AG08395 (cell line): ENCODE measurements at places on chromosomes 6 and 20.

- DNase-seq: peak; percentile 49
These were observed 11.5 kb downstream of the FILIP1 start for GRCh38 chr6:75481936-75482593.

GRCh38 chr6:86943819-86944407, 6.6 kb downstream of the HTR1E start:
- no peak for DNase-seq

- DNase-seq: no peak
These were observed 560.8 kb downstream of the CD109 start for GRCh38 chr6:74256781-74257180.

DNA sequence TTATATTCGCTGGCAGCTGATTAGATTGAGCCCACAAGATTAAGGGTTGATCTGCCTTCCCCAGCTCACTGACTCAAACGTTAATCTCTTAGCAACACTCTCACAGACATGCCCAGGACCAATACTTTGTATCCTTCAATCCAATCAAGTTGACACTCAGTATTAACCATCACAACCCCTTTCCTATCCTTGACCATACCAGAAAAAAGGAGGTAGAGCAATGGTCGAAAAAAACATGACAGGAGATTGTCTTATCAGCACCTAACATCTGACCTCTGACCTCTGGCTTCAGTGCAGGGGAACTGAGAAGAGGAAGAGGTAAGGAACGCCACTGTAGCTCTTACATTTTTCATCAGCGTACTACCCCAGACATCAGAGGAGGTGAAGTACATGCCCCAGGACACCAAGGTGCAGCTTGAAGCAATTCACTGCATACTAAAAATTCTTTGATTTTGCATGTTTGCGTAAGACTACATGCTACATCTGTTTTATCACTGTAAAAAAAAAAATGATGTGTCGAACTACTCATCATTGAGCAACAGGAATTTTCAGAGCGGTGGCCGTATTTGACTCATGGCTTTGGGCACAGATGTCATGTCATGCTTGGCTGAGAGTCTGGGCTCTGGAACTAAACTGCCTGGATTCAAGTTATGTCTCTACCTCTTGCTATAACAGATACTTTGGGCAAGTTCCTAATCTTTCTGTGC, 188.0 kb upstream of the TAB2 start:
- peak; percentile 76 for DNase-seq

DNA sequence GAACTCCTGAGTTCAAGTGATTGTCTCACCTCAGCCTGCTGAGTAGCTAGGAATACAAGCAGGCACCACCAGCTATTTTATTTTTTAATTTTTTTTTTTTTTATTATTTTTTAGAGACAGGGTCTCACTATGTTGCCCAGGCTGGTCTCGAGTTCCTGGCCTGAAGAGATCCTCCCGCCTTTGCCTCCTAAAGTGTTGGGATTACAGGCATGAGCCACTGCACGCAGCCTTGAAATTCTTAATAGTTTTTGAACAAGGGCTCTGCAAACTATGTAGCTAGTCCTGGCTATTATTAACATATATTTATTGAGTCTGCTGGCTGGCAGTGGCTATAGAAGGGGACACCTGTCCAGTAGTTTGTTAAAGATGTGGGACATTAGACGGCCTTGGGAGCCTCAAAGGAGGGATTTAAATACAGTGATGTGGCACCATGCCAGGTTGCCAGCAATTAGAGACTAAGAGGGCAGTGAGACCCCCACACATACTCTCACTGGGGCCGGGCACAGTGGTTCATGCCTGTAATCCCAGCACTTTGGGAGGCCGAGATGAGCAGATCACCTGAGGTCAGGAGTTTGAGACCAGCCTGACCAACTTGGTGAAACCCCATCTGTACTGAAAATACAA, 21.1 kb upstream of the TAF8 start:
- DNase-seq: no peak

GRCh38 chr6:82030301-82030700, 217.2 kb downstream of the IBTK start:
- DNase-seq: no peak

DNA sequence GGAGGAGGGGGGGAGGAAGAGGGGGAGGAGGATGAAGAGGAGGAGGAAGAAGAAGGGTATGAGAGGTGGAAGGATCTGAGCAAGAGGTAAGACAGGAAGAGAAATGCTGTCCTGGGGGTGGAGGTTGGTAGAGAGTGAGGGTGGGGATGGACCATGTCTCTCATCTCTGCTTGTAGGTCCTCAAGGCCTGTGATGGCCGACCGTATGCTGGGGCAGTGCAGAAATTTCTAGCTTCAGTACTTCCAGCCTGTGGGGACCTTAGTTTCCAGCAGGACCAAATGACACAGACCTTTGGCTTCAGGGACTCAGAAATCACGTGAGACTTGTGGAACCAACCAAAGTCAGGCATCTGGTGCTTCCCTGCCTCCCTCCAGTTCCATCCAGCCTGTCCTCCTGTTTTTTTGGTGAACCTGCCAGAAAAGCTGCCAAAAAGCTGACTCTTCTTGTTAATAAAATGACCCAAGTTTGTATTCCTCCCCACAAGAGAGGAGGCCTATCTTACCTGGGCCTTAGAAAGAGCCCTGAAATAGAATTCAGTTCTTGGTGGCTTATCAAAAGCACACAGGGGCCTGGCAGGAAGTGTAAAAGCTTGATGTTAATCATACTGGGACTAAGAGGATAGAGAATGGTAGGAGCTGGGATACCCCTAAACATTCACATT, 2.5 kb upstream of the C4A start:
- no peak for DNase-seq
